ENCODE measurements at places on chromosomes 16 and 17.

DNA sequence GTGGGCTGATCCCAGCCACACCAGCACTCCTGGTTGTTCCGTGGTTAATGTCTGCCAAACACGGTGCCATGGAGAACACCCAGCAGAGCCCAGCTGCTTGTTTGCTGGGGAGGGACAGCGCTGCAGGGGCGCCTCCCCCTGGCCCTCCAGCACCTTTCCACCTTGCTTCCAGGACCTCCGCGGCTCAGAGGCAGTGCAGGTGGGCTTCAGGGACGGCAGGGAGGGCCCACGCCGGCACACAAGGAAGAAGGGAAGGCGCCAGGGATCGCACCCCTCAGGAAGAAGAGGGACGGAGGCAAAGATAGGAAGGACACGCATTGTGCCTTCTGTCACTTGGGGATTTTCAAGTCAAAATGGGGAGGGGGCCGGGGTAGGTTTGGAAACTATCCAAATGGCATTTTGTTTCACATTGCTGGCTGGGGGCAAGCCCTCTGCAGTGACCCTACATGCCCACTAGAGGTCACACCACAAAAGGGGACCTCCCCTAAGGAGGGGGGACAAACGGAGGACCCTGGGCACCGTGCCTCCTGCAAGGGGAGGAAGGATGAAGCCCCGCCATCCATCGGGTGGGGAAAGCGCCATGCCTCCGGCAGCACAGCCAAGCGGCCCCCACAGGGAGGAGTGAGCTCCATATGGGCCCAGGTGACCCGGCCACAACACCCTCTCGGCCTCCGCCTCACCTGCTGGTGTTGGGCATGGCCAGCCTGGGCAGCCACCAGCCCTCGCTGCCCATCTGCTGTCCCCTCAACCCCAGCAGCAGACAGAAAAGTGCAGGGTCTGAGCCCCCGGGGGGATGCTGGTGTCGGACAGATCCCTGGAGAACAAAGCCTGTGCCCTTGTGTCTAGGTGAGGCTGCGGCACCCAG is 7.5 kb upstream of the C16orf95 start:
- no peak for DNase-seq

DNA sequence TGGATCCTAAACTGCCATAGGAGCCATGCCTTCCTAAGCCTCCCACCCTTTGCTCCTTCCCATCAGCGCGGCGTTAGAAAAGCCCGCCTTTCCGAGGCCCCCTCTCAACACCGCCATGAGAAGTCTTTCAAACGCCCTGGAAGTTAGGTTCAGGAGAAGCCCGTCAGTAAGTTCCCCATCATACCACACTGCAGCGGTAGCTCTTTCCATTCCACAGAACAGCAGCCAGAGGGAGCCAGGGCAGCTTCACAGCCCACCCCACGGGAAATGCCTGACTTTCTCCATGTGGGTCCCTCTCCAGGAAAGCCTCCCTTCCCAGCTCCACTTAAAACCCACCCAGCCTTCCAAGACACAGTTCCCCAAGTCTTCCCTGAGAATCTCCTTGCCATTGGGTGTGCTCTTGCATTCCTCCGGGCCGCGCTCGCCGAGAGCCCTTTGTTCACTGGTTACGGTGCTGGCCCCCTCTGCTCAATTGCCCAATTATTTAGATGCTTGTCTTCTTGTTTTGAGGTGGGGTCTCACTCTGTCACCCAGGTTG is 28.7 kb downstream of the KIAA0513 start:
- no peak for DNase-seq

DNA sequence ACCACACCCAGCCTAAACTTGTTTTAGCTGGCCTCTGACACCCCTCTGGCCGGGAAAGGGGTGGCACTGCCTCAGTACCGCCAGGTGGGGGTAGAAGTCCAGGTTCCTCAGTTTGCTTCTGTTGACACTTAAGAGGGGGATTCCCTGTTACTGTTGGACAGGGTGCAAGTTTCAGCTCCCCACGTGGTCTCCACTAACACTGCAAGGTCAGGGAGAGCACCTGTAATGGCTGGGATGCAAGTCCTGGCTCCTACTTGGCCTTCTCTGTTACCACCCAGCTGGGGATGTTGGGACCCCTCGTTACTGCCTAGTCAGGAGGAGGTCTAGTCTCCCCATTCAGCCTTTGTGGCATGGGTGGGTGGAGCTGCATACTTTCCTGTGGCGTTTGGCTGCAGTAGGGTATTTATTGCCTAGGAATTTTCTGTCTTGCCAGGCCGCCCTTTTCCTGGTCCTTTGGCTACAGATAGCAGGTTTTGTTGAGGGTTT is 10.6 kb upstream of the MFAP4 start:
- DNase-seq: no peak

DNA sequence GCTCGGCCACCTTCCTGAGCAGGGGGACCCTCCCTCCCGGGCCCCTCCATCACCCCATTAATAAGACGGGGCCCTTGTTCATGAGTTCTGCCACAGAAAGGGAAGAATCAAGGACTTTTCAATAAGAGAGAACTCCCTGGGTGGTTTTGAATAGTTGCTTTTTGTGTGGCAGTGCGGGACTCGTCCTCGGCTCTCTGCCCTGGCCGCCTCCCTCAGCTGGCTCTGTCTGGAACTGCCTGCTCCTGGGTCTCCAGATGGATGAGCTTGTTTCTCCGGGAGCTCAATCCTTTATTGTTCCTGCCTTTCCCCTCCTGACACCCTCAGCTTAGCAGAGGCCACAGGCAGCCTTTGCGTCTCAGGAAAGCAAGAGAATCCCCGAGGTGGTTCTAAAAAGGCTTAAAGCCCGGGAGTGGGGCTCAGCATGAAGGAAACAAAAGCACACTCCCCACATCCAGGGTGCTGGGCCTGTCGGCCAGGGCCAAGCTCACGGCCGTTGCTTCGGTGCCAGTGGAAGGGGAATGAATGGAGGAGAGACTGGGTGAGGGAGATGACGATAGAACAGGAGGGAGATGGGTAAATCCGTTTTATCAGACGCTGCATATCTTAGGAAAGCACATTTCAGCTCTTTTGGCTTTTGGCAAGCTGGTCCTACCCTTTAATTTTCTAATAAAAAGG is 60.2 kb downstream of the RAI1 start:
- no peak for DNase-seq

DNA sequence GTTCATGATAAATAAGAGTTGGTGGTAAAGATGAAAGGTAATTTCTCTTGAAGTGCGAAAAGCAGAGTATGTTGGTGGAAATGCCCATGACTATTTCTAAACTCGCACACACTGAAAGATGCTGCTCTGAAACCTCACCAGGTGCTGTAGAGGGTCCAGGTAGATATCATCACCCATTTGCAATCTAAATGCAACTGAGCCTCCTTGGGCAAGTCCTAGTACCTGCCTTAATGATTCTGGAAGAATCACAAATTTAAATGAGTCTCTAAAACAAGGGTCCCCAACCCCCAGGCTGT is 5.9 kb upstream of the MMD start:
- no peak for DNase-seq

DNA sequence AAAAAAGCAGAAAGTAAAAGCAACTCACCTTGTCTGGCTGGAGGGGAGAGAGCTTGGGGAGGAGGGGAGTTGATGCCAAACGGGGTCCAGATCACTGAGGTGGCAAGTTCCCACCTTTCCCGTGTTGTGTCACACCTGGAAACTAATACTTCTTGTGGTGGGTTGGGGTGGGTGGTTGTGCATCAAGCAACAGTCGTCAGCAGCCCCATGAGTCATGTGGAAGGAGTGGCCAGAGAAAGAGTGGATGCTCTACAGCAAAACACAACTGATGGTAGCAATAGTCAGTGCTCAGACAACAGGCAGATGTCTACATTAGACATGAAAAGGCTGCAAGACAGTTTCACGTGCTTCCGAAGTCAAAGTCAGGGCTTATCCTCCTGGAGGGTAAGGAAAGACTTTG is 35.4 kb downstream of the ARSG start:
- peak; percentile 19 for DNase-seq

- DNase-seq: no peak
Observed at GRCh38 chr16:55834049-55834448, 1.2 kb upstream of the CES1 start.

- no peak for DNase-seq
Observed at GRCh38 chr17:3865176-3865575, 19.1 kb upstream of the NCBP3 start.

DNA sequence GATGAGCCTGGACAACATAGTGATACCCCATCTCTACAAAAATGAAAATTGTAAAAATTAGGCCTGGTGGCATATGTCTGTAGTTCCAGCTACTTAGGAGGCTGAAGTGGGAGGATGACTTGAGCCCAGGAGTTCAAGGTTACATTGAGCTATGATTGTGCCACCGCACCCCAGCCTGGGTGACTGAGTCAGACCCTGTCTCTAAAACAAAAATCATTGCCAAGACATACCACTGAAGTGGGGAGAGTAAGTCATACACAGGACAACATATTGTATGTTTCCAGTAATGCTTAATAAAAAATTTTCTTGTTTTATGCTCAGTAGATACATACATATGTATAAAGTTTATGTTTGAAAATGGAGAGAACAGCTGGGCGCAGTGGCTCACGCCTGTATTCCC is 39.2 kb downstream of the NDE1 start:
- DNase-seq: no peak

- no peak for DNase-seq
Observed at GRCh38 chr17:72953621-72954020, 138.9 kb downstream of the SLC39A11 start.

DNA sequence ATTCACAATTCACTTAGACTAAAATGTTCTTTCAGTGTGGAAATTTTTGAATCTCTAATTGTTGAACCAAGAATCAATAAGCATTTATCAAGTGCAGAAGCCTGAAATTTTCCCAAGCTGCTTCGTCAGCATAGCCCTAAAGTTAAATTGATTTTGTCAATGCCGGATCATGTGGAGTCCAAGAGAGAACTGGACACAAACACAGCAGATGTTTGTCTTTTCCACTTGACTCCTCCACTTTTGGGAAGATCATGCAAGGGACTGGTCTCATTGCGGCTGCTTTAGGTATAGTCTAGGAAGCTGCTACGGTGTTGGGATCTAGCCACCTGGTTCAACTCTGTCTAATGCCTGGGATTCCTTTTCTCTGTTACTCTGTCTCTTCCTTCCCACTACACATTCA is 95.7 kb downstream of the CYB561 start:
- no peak for DNase-seq

GRCh38 chr17:57001541-57001940 is 23.6 kb downstream of the SCPEP1 start:
- DNase-seq: no peak

GRCh38 chr17:81453076-81453475 is 57.8 kb downstream of the BAHCC1 start:
- no peak for DNase-seq

GRCh38 chr16:2755158-2755557 is 2.7 kb downstream of the SRRM2 start:
- DNase-seq: no peak

DNA sequence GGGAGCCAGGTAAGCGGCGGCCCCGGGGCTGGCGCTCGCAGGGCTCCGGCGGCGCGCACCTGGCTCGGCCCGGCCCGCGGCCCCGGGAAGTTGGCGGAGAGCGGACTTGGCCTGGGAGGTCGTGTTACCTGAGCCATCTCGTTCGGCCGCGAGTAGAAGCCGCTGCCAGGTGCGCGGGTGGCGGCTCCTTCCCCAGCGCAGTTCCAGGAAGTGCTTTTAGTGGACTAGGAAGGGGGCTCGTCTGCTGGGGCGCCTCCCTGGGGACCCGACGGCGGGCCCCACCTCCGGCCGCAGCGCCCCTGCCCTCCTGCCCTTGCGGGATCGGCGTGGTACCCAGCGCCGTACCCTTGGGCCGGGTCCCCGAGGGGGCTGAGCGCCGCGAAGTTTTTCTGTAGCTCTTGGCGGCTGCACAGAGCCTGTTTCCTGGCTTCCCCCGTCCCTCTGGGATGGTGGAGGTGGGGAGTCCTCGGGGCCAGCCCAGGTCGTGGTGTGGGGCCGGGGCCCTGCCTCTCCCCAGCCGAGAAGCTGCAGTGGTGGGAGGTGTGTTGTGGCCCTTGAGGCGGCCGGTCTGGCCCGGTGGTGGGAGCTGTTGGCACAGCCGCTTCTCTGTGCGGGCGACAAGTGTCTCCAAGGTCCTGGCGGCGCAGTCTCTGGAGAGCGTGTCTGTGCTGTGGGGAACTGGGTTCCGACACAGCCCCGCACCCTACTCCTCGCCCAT is 96.9 kb downstream of the RAB11FIP4 start:
- no peak for DNase-seq

GRCh38 chr16:71826533-71827017 is 17.9 kb upstream of the AP1G1 start:
- no peak for DNase-seq

Measured in stimulated activated CD8-positive, alpha-beta memory T cell treated with anti-CD3 and anti-CD28 coated beads, Interleukin-15, amount 100 ng/mL, for 48 hours (primary cell).